ENCODE measurements at places on chromosomes 5 and 9.

DNA sequence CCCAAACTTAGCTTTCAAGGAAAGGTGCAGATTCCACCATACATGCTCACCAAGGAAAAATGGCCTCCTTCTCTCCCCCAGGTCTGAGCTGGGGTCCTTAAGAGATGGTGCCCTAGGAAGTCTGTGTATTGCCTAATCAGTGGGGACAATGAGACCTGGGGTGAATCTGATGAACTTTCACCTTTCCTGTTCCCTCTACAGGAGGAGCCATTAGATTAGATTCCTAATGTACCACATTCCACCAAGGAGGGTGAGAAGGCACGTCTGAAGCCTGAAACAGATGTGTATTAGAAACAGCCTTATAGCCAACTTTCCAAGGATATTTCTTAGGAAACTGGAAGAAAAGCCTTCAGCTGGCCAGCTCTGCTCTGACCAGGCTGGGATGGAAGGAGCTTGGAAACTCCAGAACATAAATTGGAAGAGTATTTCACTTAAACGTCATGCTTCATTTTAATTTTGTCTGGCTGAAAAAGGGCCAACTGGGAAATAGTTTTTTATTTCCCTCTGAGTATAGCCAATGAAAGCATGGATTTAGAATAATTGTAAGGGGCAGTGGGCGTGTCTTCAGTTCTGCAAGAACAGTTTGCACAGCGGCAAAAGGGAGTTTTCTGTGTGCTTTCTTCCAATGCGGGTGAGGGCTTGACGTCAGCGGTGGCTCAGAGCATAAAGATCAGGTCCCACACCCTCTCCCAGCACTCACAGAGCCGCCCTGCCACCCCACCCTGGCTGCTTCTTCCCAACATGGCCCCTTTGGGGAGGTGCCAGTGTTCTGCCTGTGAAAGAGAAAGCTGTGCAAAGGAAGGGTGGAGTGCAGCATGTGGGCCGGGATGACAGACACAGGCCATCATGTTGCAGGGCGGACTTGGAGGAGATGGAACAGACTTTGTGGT, 210.9 kb downstream of the ESM1 start:
- peak; percentile 72 for DNase-seq

DNA sequence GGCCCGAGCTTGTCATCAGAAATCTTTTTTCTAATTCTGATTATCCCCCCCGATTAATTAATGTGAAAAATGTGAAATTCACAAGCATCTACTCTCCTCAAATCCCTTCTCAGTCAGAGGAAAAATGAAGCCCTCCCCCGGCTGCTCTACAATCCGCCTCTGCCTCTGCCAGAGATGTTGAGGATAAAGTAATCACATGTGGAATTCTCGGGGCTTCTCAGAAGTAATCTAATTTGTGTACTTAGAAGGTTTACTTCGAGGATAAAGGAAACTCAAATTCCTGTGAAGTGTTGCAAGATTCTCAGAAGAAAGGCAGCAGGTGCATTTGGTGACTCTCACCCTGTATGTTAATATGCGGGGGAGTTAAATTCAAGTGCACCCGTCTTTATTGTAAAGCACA, 726.1 kb upstream of the ADAMTS16 start:
- no peak for DNase-seq

DNA sequence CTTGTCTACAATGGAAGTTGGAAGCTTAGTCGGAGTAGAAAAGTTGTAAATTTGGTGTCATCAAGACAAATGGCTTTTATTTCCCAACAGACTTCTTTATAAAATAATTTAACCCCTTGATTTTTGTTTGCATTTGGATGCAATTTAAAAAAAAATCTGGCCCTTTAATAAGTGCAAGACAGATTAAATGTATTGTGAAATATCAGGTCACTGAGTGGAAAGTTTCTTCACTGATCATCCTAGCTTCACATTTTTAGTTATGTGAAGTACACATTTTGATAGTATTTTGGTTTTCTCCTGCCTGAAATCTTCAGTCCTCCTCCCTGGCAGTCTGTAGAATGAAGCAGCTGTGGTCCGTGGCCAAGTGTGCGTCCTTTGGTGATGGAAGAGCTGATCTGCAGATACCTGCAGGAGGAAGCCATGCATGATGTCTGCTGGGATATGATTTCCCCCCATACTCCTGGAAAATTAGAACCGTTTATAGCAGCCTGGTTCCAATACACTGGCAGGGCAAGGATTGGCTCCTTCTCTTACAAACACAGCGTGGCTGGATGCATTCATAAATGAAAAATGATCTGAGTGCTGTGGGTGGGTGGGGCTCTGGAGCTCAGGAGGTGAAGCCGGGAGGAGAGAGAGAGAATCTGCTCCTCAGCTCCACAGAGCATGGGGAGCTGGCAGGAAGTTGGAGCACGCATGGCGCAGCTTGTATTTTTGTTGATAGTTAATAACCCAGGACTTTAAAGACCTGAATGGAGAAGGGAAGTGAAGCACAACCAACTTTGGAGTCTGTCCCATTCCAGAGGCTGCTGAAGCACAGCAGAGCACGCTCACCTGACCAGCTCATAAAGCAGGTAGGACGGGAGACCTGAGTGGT, 238.4 kb downstream of the GOLPH3 start:
- DNase-seq: peak; percentile 12

DNA sequence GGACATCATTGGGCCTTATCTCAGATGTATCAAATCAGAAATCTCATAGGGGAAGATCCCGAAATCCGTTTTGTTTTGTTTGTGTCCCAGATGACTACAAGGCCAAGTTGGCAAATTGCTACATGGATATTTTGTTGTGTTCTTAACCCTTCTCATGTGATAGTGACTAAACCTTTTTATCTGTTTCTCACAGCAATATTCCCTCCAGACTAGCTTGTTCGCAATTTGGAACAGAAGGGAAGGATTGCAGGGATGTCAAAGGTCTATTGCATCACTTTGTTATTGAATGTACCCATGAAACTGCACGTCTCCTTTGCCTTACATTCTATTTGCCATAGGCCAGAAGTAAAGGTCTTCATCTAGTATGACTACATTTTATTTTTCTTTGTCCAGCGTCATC, 453.9 kb downstream of the NFIB start:
- peak; percentile 97 for DNase-seq

DNA sequence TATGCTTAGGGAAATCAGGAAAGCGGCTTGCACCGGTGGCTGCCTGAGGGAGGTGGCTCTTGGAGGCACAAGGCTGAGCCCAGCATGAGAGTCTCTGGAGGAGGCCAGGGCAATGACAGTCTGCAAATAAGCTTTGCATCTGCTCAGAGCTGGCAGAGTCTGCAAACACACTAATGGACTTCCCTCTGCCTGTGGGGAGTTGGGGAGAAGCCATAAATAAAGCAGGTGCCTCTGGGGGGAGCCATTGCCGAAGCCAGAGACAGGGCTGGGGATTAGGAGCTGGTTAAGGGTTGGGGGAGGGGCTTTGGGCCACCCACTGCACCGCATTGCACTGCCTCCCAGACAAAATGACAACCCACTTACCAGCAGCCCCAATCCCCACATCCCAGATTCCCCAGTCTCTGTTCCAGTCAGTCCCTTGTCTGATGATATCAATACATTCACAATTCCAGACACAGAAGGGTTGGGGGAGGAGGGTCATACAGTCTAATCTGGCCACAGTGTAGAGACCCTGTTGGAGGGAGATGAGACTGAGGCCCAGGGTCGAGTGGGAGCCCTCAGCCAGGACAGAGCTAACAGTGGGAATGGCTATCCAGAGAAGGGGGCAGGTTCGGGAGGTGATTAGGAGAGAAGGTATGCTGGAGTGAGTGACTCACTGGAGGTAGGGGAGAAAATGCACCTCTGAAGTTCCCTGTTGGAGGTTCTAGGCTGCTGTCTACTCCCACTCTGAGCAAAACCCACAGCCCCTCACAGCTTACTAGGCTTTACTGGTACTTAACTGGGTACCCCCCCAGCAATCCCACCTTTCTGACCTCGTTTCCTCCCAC, 53.7 kb downstream of the PAX5 start:
- no peak for DNase-seq

DNA sequence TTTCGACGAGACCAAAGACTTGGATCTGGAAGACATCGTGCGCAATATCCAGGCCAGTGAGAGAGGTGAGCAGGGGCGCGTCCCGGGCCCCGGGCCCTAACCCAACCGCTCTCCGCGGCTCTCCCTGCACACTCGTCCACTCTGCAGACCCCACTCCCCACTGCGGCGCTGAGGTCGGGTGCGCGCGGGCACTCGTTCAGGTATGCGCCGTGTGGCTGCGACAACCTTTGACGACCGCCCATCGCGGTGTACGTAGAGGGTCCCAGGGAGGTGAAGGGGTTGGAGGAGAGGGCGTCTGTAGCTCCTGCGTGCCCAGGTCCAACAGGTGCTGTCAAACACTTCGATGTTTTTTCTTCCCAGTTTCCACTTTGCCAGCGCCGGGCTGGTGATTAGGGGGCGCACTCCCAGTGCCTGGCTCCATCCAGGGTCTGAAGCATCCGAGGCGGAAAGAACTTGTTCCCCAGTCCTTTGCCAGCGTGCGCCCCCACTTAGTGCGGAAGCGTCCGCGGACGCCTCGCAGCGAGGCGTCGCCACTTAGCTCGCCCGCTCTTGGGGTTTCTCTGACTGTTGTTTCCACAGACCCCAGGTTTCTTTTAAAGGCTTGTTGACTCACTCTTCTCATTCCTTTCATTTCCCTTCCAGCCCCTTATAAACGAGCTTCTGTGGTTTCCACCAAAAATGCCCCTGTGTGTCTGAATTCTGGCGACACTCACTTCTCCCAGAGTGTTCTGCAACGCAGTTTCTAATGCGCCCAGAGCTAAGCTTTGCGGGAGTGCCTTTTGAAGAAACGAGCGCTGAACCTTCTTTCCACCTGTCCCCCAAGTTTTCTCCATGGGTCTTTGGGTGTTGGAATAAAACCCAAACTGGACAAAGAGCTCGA, 1.6 kb downstream of the NPR3 start:
- DNase-seq: no peak

DNA sequence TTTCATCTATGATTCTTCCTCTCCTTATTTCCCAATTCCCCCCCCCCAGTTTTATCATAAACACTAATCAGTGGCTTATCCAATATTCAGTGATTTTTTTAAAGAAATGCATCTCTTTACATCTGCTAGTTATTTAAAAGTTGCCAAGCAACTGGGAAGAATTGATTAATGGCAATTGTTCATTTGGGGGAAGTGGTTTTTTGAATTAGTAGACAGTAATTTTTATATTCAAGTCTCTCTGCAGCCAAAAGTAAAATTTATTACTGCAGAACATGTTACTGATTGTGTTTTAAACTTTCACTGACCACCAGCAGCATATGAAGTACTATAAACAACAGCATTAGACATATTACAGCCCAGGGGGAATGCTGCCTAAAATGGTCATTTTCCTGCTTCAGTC, 308.8 kb upstream of the NREP start:
- no peak for DNase-seq

GRCh38 chr9:91208419-91208745, 153.3 kb downstream of the AUH start:
- DNase-seq: no peak

DNA sequence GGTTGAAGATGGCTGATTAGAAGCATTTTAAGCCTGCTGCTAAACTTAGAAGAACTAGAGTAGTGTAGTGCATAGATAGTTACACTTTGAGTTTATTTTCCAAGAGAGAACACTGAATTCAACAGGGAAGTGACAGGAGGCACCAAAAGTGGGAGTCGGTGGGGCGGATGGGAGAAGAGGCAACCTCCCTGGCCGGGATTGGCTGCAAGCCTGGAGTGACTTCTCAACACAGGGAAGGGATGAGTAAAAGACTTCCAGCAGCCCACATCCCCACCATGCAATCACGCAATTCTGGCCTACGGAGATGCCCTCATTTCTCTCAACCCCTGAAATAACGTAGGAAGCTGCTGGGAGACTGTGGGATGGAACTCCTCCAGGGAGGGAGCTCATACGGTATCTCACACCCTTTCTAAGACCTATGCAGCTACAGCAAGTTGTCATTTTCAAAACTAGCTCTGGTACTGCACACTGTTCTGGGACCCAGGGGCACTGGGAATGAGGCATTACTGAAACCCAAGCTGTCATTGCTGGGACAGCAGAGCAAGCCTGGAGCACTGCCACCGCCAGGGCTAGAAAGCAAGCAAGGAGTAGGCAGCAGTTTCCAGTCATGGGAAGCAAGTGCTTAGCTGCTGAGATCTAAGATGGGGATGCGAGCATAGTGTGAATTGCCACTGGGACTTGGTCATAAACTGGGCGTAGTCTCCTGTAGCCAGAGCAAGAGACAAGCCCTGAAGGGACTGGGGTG, 331.6 kb upstream of the PTGER4 start:
- DNase-seq: no peak

DNA sequence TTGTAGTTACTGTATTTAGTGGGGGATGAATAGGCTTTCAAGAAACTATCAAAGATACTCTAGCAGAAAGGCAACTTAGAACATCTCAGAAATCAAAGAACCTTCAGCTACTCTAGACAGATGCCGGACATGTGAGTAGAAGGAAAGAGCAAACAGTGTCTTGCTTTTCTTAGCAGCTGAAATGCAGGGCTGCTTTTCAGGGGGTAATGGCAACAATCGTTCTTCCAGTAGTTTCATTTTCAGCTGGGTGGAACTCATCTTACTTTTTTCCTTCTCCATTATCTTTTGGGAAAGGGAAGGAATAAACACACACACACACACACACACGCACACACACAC, 281.6 kb downstream of the CRB2 start:
- peak; percentile 8 for DNase-seq

- DNase-seq: no peak
Measured at GRCh38 chr5:135141303-135142268, 107.6 kb upstream of the PITX1 start.

- DNase-seq: no peak
Measured at GRCh38 chr5:138441221-138441620, 2.4 kb downstream of the REEP2 start.

- DNase-seq: no peak
Measured at GRCh38 chr9:133529457-133529856, 4.7 kb upstream of the MYMK start.

- no peak for DNase-seq
Measured at GRCh38 chr5:6755519-6755918, 42.3 kb downstream of the TENT4A start.

- DNase-seq: no peak
Measured at GRCh38 chr9:133439337-133439736, 17.2 kb downstream of the ADAMTS13 start.

Measured in cardiac fibroblast (primary cell).